ENCODE measurements at places on chromosomes 4 and X.
A peak's percentile ranks its signal among the peaks of the same experiment; 100 is the strongest.

DNA sequence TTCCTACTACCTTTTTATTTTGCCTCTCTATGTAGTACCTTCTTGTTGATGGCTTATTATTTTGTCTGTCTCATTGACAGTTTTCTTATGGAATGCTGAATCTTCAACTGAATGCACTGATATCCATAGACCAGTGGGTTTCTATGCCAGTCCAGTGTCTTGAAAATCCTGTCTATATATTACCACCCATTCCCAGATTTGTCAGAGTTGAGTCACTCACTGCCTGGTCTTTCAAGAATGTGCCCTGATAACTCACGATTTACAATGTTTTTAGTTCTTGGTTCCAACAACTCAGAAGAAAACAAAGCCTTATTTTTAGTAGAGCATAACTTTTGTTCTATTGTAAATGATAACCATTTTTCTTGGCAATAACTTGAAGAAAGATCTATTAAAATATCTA is 606.0 kb upstream of the PITX2 start:
- DNase-seq, result no peak

DNA sequence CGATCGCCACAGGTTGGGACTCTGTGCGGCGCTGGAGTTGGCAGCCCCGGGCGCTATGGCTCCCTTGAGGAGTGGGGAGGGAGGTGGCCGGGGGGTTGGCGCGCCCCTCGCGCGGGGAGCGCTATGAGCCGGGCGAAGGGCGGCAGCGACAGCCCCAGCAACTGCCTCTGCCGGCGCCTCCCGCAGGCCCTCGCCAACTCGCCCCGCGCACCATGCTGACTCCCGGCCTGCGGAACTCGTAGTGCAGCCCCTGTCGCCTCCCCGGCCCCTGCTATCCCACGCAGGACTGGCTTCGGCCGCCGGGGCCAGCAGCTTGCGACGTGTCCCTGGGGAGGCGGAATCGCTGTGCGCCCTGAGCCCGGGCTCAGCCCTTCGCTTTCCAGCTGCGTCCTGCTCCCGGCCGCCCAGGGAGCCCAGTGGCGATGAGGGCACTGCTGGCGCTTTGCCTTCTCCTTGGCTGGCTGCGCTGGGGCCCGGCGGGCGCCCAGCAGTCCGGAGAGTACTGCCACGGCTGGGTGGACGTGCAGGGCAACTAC is 415 bp downstream of the SHISA3 start:
- DNase-seq, result no peak

- DNase-seq, result no peak
Measured at GRCh38 chrX:134075894-134076718, 90.7 kb upstream of the GPC3 start.

GRCh38 chr4:74181219-74181618 is 23.3 kb downstream of the MTHFD2L start:
- no peak for DNase-seq

- no peak for DNase-seq
Measured at GRCh38 chr4:119025420-119025819, 110.2 kb upstream of the MYOZ2 start.

DNA sequence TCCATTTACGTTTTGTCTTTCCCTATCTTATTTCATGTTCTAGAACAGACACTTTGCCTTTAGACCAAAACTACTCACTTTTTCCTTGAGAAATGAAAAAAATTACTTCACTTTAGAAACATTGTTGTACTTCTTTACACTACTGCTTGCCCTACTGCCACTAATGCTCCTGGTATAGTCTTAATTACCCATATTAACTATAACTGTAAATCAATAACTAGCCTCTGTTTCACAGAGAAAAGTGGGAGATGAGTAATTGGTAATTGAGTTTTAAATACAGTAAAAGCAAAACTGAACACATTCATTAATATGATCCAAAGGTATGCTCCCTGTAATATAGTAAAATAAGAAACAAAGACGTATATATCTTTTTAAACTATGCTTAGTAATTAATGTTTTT is 111.1 kb upstream of the JADE1 start:
- DNase-seq, result no peak

DNA sequence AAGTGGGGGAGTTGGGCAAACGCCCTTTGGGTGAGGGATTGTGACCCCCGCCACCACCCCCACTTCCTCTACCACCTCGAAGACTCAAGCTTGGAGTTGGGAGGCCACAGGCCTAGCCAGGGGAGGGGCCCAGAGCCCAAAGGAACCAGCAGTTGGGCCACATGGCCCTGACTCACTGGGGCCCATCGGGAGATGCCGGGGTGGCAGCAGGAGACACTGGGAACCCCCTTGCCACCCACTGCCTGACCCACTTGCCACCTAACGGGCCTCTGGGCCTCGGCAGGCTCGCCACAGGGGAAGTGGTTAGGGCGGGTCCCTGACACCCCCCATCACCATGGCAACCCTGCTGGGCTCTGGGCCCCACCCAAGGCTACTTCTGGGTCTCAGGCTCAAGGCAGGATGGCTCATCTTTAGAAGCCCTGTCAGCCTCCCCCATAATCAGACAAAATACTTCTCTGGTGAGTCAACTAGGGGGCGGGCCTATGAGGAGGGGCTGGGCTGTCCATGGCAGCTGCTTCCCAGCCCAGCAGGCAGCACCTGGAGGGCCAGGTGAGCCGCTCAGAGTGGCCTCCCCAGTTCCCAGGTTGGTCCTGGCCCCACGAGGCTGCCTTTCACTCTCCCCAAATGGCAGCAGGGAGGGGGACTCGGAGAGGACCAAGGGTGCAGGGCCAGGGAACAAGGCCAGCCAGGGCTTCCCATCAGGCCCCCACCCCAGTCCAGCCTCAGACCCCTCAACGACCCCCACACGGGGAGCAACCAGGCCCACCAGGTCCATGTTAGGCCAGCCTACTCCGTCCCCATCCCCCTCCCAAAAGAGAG is 5.6 kb downstream of the FLNA start:
- peak; percentile 90 for DNase-seq

GRCh38 chr4:128379860-128380259 is 92.2 kb upstream of the PGRMC2 start:
- peak; percentile 6 for DNase-seq

GRCh38 chr4:3231471-3231870 is 17.5 kb upstream of the MSANTD1 start:
- DNase-seq, result no peak

GRCh38 chr4:101345271-101345595 is 2.1 kb downstream of the PPP3CA start:
- DNase-seq, result no peak

DNA sequence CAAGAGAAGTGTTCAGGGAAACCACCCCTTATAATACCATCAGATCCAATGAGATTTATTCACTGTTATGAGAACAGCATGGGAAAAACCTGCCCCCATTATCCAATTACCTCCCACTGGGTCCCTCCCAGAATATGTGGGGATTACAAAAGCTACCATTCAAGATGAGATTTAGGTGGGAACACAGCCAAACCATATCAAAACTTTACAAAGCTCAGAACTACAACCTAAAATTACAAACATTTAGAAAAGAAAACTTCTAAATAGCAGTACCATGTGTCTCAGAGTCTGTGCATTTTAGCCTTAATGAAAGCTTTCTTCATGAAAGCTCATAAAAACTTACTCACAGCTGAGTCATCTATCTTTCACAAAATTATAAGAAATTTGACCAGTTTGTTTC is 1442.8 kb upstream of the PCDH7 start:
- DNase-seq, result no peak

DNA sequence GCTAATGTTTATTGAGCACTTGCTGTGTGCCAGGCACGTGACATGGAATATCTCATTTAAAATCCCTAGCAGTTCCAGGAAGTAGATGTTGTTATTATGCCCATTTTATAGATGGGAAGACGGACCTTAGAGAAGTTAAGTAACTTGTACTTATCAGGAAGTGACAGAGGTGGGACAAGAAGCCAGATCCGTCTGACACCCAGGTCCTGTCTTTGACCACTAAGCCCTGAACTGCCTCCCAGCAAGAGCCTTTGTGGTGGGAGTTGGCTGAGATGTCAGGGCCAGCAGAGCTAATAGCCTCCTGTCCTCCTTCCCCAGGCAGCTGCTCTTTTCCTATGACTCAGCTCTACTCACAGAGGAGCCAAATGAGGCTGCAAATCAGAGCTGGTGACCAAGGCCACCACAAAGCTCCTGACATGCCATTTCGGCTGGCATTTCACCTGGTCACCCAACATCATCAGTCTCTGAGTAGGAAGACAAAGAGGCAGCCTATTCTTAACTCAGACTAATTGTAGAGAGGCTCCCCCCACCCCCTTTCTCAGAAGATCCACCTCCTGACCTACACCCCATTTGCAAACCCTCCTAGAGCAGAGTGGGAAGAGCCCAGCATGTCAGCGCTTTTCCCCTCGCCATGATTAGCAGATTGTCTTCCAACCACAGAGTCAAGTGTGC is 175.1 kb upstream of the KIT start:
- DNase-seq, result no peak

DNA sequence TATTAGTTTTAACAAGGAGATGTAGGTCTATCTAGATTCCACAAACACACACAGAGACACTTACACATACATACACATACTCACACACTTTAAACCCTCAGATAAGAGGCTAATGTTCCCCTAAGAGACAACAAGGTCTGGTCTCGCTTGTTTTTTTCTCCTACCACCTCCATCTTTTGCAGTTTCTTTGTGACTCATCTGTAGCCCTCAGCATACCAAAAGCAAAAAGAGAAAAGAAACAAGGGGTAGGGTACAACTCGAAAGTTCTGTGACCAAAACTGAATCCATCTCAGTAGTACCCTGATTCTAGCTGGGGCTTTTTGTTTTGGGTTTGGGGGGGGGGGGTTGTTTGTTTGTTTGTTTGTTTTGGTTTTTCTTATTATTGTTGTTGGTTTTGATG is 12.2 kb upstream of the EXOSC9 start:
- DNase-seq, result no peak

DNA sequence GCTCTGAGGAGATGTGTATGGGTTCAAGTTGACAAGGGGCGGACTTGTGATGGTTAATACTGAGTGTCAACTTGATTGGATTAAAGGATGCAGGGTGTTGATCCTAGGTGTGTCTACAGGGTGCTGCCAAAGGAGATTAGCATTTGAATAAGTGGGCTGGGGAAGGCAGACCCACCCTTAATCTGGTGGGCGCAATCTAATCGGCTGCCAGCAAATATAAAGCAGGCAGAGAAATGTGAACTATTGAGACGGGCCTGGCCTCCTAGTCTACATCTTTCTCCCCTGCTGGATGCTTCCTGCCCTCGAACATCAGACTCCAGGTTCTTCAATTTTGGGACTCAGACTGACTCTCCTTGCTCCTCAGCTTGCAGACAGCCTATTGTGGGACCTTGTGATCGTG is 26.7 kb upstream of the SMIM10L2A start:
- DNase-seq, result no peak

DNA sequence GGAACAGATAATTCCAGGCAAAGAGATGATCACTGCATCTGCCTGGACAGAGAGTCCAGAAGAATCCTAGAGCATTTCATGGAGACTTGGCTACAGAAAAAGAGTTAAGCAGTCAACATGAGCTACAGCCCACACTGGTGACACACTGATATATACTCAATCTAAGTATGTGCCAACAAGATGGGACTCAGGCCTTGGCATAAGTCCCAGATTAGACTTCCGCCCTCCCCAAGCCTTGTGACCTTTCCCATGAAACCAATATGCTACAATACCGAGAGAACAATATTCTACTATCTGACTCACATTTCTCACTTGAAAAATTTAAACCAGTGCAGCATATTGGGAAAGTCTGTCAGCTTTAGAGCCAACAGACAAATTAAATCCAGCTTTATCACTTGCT is 65.7 kb upstream of the SLITRK2 start:
- no peak for DNase-seq

- no peak for DNase-seq
Measured at GRCh38 chrX:129544780-129545179, 4.7 kb downstream of the OCRL start.

GRCh38 chr4:89172865-89173264 is 61.5 kb downstream of the TIGD2 start:
- DNase-seq, result no peak

- DNase-seq, result no peak
Measured at GRCh38 chr4:17327591-17327990, 184.3 kb downstream of the QDPR start.

DNA sequence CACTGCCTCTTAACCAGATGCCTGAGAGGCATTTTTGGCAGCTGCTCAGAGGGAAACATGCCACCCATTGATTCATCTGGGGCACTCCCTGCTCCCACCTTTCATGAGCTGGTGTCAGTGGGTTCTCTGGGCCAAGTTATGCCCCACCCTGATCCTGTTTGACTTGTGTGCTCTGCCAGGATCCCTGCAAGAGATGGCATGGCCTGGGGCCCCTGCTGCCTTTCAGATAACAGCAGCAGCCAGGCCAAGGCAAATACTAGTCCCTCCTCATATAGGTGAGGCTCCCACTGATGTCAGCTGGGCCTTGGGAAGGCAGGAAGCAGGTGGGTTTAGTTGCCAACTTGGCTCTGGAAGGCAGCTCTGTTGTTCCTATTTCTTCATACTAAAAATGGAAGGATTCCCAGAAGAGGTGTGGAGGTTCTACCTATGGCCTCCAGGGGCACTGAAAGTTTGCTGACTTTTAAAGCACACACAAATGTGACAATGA is 192.9 kb upstream of the RBPJ start:
- DNase-seq, result no peak

GRCh38 chr4:169658975-169659715 is 38.8 kb downstream of the CLCN3 start:
- DNase-seq, result no peak

DNA sequence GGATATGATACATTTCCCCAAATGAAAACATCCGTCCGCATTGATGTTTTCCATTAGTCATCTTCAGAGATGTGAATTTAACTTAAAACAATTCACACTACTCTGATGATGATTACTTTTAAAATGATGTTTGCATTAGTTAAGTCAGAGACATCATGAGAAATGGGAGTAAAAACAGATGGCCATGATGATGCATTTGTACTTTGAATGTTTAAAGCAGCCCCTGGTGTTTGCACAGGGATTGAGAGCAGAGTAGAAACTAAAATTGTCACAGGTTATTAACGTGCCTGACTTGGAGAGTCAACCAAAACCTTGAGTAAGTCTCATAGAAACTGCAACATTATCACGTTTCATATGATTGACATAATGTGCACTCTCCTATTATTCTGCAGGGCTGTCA is 117.2 kb downstream of the CFAP299 start:
- DNase-seq, result no peak

- no peak for DNase-seq
Measured at GRCh38 chr4:5870701-5871100, 22.2 kb downstream of the CRMP1 start.

DNA sequence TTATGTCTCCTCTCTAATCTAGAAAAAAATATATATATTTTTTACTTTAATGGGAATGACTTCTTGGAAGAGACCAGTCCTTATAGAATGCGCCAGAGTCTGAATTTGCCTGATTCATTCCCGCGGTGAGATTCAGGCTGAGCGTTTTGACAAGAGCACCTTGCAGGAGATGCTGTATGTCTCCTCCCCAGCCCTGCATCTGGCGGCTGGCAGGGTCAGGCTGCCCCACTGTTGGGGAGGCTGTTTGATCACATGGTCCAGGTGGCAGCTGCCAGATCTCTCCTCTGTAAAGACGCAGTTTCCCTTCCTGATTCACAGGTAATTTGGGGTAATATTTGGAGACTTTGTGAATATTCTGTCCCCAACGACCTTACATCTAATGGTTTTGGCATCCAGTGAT is 9.7 kb downstream of the PDZD4 start:
- no peak for DNase-seq
